ENCODE measurements at places on chromosomes 5 and 9.

DNA sequence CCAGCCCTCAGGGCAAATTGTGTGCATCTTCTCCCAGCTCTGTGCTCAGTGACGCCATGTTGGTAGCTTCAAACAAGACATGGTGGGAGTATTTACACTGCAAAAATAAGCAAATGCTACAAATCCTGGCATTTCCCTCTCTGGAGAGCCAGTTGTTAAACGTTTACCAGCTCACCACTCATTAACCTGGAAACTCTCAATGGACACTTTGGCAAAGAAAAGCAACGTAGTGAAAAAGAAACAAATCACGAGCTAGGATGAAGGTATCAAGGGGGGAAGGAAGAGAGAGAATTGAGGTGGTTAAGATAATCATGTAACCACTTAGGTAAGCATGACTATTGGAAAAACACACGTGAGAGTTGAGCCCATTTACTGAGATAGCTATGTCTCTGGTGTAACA is 72.5 kb downstream of the MRPS30 start:
- no peak for DNase-seq

- DNase-seq: no peak
Measured at GRCh38 chr5:112356178-112356956, 62.7 kb downstream of the EPB41L4A start.

DNA sequence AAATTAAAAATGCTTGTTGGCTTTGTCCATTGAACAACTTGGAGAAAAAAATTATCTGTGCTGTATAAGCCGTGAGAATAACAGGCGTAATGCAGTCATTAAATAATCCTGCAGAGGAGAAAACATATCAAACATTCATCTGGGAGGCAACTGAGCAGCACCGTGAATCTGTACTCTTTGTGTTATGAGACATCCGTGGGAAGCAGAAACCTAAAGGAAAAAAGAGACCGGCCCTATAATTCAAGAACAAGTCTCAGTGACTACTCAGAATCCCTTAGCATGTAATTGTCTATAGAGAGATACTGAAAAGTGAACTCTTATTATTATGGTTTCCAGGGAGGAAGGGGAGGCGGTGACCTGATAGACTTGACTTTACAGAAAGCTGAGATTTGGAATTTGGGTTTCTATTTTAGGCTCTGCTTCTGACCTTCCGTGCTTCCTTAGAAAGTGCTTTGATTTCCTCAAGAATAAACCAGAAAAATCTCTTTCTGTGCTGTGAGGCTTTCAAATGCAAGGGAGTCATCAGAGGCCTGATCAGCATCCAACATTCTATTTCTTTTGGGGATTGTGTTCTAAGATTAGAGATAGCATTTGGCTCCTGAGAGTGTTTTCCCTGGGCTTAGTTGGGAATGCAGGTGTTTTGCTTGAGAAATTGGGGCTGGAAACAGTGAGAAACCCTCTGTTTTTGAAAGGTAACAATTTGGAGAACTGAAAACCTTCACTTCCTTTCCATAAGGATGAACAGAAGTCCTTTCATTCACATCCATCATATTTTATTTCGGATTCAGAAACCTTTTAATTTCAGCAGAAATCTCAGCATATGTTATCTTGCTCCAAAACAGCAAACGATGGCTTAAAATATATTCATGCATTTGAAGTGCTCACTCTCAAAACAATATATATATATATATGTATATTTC is 296.7 kb downstream of the CSNK1G3 start:
- no peak for DNase-seq

DNA sequence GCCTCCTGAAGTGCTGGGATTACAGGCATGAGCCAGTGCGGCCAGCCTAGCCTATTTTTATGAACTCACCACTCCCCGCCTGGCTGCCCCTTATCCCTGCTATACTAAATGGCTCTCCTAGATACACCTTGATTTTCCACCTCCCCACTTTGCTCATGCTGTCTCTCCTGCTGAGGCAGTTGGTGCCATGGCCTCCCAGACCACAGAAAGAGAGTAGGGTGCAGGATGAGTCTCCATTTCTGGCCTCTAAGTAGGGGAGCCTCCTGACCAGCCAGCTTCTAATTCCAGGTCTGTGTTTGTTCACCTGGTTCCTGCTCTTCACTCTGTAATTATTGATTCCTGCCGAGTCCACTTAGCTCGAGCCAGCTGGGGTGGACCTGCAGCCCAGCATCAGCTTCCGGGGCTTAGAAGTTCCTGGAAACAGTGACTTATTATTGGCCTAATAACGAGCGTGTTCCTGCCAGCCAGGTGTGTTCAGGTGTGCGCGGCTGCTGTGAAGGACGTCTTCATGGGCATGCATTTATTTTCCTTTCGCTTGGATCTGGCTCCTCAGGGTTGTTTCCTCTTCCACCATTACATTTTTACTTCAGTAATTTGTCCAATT is 34.0 kb downstream of the ZNF618 start:
- DNase-seq: no peak

DNA sequence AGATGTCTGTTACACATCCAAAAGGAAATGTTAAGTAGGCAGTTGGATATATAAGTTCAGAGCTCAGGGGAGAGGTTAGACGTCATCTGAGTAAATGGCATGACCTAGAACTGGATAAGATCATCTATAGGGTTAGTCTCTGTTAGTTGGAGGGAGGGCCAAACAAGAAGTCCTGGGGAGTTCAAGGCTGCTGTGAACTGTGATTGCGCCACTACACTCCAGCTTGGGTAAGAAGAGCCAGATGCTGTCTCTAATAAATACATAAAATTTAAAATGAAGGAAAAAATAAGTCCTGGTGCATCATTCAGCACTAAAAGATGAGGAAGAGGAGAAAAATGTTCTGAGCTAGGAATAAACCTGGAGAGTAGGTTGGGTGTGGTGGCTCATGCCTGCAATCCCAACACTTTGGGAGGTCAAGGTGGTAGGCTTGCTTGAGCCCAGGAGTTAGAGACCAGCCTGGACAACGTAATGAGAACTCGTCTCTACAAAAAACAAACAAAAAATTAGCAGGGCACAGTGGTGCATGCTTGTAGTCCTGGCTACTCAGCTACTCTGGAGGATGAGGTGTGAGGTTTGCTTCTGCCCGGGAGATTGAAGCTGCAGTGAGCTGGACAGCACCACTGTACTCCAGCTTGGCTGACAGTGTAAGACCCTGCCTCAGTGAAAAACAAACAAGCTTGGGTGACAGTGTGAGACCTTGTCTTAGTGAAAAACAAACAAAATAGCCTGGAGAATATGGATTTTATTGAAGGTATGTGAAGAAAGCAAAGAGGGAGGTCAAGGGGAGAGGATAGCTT is 123.6 kb downstream of the ACTBL2 start:
- no peak for DNase-seq

- DNase-seq: no peak
Measured at GRCh38 chr9:29514336-29514735, 1941.1 kb upstream of the C9orf72 start.

- no peak for DNase-seq
Measured at GRCh38 chr5:171524466-171524865, 105.0 kb downstream of the FGF18 start.

- DNase-seq: no peak
Measured at GRCh38 chr5:127878174-127878750, 175.1 kb downstream of the CCDC192 start.

All from stimulated activated CD4-positive, alpha-beta T cell treated with anti-CD3 and anti-CD28 coated beads, TNF-alpha, amount 100 ng/mL, for 4 hours (primary cell).